ENCODE measurements at places on chromosomes 11 and 22.
A peak's percentile ranks its signal among the peaks of the same experiment; 100 is the strongest.

DNA sequence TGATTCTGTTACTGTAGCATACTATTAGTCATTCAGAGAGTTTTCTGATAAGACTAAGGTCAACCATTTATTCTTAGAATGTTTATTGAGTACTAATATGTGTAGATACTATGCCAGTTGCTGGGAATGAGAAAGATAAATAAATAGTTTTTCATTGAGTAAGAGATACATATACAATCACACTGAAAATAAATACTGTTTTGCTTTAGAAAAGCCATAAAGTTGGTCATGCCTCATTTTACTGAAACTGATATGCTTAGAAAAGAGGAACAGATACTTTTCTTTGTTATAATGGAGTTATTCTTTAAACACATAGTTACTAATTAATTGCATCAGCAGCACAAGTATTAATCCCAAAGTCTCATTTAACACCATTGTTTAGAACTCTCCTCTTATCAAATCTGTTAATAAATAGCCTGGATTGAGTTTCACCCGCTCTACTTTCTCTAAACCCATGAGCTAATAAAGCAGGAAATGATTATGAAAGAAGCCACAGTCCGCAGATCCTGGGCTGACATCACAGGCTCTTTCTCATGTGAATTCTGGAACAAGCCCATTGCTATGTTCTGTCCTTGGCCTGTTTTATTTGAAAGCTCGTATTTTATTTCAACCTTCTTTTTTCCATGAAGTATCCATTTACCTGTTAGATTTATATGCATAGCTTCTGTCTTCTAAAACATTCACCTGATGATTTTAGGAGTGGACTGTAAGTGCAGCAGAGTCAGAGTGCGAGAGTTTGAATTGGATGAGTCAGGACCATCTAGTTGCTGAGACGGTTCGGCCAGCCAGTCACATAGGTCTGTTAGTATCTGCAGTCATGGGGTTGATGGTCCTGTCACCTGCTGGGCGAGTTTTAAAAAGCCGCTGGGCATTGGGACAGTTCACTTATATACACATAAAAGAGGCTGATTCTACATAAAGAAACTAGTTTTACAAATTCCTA is 35.5 kb downstream of the PIWIL4 start:
- DNase-seq = no peak

DNA sequence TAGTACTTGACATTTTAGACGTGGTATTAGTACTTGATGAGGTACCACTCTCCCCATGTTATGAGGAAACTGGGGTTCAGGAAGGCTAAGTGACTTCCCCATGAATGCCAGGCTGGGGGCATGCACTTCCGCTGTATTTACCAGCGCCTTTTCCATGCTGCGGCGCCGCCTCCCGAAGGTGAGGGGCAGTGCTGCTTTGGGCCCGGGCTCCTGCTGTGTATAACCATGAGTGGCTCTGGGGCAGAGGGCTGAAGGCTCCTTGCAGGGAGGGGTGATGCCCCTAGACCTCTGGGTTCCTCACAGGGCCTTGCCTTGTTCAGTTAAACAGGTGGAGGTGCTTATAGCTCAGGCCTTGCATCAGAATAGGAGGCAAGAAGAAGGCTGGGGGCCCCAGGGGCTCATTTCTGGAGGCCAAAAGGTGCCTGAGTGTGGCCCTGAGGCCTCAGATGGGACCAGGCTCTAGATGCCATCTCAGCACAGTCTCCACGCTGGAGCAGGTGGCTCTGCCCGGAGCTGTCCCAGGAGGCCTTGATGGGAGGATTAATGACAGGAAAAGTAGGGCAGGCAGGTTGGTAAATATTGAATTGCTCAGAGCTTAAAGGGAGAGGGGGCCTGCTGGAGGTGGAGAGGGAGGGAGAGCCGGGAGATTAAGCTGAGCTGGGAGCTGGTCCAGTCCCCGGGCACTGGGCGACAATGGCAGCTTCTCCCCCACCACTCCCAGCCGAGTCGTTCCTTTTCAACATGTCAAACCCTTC is 129.6 kb downstream of the CEP164 start:
- no peak for DNase-seq

DNA sequence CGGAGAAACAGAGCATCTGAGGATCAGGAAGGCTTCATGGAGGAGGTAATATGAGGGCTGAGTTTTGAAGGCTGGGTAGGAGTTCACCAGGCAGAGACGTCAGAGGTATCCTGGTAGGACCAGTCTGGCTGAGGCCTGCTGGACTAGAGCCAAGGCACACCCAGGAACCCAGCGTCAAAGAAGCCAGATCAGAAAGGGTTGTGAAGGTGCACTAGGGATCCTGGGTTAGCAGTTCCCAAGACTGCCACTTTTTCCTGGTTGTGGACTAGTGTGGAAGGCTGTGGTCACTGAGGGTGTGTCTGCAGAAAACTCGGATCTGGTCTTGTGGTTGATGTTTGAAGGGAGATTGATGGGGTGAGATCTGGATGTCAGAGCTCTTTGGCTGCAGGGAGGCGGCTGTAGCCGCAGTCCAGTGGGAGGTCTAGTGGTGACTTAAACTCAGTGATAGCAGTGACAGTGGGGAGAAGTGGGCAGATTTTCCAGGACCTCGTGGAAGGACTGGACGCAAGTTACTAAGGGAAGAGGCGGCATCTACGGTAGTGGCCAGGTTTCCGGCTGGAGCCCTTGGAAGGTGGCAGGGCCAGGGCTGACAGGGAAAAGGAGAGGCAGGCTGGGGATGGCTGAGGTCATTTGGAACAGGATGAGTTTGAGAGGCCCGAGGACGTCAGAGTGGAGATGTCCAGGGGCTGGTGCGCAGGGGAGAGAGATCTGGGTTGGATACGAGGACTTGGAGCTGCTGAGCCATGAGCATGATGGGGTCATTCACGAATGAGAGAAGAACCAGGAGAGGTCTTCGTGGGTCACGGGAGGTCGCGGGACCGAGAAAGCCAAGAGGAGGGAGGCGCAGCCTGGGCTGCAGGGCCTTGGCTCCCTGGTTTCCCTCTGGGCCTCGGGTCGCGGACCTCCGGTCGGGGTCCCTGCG is 10.9 kb downstream of the RELA start:
- peak; percentile 60 for DNase-seq

- no peak for DNase-seq
Observed at GRCh38 chr11:72774499-72774898, 19.3 kb downstream of the STARD10 start.

- DNase-seq = no peak
Observed at GRCh38 chr11:80515097-80515496, 1074.3 kb upstream of the TENM4 start.

DNA sequence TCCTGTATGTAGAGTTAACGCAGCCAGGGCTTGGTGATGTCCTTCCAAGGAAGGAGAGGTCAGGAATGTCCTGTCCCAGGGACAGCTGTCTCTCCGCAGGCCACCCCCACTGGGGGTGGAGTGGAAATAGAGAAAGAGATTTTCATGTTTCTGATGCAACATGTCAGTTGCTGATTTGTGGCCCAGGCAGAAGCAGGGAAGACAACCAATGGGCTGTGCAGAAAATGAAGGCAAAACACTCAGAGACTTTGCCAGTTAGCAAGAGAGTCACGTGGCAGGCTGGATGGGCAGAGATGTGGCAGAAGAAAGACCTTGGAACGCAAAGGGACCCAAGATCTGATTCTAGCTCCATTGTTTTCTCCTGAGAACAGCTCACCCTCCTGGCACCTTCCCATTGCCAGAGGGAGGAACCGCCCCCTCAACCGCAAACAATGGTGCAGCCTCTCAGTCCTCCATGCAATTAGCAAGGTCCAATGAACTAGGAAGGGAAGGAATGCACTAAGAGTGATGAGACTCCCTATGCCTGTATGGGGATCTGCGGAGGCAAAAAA is 71.0 kb downstream of the SYN3 start:
- DNase-seq = no peak

GRCh38 chr11:12007230-12007593 is 1.2 kb downstream of the DKK3 start:
- DNase-seq = no peak

DNA sequence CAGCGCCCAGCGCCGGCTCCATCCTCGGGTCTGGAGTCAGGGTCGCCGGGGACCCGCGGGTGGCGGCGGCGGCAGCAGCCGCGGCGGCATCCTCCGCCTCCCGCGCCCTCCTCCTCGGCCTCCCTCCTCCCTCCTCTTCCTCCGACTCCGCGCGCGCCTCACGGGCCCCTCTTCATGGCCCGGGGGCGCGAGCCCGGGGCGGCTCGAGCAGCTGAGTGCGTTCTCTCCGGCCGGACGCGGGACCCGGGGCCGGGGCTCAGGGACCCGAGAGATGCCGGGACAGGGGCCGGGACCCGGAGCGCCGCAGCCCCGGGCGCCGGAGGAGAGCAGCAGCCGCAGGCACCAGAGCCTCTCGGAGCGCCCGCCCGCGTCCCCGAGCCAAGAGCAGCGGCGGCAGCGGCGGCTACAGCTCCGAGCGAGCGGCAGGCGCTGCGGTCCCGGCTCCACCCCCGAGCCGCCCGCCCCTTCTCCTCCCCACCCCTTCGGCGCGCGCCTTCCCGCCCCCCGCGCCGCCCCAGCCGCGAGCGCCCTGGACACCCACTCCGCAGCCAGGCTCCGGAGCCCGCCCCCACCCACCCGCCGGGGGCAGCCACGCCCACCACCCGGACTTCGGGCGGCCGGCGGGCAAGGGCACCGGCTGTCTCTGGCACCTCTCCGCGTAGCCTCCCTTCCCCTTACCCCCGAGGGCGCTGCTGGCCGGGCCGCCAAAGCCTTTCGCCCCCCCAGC is at the start of gene CHST1:
Gene CHST1, minus strand, starts transcription at position 417 of the 727 bp plus-strand sequence. CDS start 14,699 bp downstream, outside the sequence.
- DNase-seq = peak; percentile 88

- no peak for DNase-seq
Observed at GRCh38 chr11:705646-706438, at the start of gene EPS8L2. EPS8L2 (plus strand) TSS chr11:706231; CDS start chr11:709408, 3,177 bp downstream.

DNA sequence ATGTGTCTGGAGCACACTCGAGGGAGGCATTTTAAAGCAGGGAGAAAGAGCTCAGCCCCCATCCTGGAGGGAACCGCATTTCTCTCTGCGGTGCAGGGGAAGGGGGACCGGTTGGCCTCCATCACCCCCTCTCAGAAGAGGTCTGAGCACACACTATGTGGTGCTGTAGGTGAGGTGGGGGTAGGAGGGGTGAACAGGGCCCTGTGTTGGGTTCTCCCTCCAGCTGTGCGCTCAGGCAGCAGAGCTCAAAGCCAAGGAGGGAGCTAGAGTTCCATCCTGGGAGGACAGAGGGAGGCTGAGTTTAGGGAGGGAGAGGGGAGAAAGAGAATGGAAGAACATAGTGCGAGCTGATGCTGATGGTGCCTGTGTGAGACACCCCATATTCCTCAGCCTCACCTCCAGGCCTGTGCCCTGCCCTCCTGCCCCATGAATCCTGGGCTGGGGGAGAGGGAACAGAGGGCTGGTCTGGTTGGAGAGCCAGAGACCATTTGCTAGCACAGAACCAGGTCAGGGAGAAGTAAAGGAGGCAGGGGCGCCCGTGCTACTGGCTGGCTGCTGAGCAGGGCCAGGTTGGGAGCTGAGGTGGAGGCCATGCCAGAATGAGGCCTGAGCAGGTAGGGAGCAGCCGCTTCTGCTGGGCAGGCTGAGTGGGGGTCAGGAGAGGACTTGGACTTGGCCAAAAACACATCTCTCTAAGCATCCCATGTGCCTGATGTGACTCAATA is 43.7 kb downstream of the ALX4 start:
- no peak for DNase-seq

GRCh38 chr22:22062306-22062793 is 79.8 kb upstream of the TOP3B start:
- DNase-seq = no peak

Data from right cardiac atrium (tissue), 5 donors.